ENCODE measurements at places on chromosomes 6 and 20.

DNA sequence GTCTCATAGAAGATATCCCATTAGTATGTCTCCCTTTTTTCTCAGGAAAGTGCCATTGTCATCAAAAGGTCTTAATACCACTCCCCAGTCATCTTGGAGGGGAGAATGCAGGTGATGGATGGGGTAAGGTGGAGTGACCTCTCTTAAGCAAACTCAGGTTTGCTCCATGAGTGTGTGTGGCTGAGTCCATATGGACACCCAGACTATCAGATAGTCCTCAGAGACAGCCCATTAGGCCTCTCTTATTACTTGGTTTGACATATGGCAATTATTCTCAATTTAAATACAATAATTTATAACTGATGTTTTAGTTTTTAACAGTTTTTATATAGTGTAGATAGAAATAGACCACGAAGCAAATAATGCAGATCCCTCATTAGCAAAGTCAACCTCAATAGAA lies 23.2 kb downstream of the LAMA4 start:
- DNase-seq = no peak

- no peak for DNase-seq
These were observed 45.6 kb downstream of the FOXO3 start for GRCh38 chr6:108606250-108606690.

DNA sequence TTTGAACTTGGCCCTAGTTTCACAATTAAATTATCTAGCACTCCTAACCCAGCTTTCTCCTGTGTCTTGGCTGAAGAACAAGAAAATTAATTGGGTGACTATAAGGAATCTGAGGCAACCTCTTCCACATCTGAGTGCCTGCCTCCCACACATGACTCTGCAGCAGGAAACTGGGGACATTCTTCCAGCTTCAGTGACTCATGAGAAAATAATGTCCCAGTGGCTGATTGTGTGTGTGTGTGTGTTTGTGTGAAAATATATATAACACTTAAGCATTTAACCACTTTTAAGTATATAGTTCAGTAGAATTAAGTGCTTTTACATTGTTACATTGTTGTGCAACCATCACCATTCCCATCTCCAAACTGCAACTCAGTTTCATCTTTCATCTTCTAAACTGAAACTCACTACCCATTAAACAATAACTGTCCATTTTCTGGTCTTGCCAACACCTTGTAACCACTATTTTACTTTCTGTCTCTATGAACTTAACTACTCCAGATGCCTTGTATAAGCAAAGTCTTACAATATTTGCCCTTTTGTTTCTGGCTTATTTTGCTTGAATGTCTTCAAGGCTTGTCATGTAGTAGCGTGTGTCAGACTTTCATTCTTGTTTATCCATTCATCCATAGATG lies 8.7 kb downstream of the TRIM38 start:
- DNase-seq = no peak

DNA sequence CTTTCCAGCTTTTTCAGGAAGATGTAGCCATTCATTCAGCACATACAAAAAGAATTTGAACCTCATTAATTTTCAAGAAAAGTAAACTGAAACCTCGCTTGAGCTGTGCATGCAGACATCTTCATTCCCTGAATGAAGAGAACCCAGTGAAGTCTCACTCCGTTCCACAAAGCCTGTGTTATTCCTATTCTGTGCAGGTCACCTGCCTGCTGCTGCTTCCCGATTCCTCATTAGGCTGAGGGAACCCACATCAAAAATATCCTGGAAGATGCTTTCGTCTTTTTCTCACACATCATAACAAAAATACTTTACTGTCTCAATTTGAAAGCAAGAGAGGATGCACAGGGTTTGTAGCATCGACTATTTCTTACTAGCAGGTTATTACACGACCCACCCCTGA lies 40.1 kb downstream of the TRMT6 start:
- DNase-seq = no peak

DNA sequence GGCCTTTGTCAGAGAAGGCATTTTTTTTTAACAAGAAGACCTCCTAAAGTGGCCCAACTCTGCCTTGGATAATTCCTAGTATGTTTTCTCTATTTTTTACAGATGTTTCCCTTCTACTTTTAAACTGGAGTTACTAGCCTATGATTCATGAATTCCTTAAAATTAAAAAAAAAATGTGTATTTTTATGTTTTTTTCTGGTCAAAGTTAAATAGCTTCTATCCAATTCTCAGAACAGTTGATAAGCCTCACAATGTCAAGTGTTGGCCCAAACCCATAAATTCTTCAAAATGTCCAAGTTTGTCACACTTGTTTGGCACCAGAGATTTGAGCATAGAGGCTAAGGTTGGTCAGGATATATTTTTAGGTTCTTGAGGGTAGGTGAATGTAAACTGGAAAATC lies 64.0 kb downstream of the JAG1 start:
- DNase-seq = no peak

DNA sequence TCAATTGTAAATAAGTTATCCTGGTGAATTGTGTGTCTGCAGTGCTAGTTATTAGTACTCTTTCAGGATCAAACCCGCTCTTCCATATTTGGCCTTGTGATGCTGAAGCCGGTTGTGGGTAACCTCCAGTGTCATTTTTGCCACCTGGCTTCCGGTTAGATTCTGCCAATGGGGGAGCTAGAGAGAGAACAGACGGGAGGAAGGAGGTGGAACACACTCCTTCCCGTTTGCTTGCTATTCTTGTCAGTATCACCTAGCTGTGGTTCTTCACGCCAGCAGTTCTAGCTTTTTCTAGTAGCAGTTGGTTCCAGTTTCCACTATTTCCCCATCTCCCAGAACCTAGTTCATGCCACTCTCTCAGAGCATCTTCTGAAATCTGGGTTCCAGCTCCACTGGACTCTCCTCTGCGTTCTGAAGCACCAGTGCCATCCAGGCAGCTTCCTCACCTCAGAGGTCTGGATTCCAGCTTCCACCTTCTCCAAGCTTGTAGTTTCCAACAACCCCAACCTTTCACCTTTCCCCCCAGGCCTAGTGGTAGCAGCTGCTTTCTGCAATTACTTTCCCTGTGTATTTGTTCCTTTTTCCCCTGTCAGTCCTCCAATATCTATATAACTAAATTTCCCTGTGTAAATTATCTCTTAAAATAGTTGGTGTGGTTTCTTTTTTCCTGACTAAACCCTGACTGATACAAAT lies 46.9 kb upstream of the LOC128125822 start:
- no peak for DNase-seq

- DNase-seq = no peak
These were observed 6.5 kb upstream of the TMEM242 start for GRCh38 chr6:157329829-157330228.

DNA sequence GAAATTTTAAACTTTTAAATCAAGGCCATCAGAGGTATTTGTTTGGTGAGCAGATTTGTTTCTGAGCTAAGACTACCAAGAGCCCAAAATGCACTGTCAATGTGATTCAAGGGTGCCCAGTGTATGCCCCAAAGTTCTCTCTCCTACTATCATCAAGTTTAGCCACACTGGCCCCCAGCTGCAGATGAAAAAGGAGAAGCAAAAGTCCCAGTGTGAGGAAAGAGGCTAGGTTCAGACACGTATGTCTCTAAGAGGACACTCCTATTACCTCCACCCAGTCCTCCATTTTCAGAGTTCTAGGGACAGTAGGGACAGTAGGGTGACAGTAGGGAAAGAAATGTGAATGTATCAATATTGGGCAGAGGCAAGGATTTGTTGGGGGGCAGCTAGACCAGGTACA lies 230.8 kb downstream of the CD83 start:
- DNase-seq = no peak

DNA sequence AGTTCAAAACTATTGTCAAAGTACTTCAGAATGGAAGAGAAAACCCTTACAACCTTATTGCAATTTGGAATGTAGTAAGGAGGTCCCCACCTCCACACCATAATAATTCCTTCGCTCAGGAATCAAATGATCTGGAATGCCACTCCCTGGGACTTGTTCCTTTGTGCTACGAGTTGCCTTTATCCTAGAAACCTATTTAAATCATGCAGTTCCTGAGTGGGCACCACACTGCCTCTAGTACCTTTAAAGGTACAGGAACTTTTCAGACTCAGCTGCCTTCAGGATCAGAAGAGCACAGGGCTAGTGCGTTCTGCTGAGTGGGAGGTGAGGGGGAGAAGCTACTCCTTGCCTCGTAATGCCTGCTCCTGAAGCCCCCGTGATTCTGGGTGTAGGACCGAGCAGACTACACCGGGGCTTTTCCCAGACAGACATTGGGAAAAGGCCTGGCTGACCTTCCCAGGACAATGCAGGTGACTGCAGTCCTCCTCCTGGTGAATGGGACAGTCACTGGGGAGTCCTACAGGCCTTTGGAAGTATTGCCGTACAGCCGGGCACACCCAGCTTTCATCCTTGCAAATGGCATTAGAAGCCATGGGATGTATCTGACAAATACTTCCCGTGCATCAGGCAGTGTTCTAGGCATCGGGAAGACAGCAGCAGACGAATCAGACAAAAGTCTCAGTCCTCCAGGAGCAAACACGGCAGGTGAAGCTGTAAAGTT lies 11.8 kb upstream of the TUBB2B start:
- DNase-seq = no peak

GRCh38 chr6:151551223-151551857 lies 57.5 kb downstream of the CCDC170 start:
- no peak for DNase-seq

DNA sequence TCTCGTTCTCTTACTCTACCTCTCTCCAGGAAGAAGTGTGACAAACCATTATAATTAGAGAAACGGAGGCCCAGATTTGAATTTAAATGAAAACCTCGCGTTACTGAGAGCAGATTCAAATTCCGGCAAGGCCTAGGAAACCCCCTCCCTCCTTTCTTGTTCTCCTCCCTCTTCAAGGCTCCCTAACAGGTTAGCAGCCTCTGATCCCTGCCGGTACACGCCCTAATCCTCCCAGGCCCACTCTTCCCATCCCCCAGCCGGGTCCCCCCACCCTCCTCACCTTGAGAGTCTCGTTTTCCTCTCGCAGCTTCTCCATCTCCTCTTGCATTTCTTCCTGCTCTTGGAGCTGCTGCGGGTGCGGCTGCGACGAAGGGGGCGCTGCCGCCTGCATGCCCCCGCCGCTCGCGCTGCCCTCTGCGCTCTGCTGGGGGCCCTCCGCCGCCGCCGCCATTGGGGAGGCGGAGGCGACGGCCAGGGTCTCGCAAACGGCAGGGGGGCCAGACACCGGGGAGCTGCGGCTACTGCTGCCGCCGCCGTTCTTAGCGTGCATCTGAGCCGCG lies 3.8 kb downstream of the MTCL3 start:
- no peak for DNase-seq

- DNase-seq = no peak
These were observed 64.9 kb downstream of the C6orf58 start for GRCh38 chr6:127641905-127642304.

GRCh38 chr6:129859524-129859923 lies 1.6 kb downstream of the TMEM244 start:
- DNase-seq = no peak

- no peak for DNase-seq
These were observed 9.9 kb upstream of the CDK5RAP1 start for GRCh38 chr20:33411242-33411641.

DNA sequence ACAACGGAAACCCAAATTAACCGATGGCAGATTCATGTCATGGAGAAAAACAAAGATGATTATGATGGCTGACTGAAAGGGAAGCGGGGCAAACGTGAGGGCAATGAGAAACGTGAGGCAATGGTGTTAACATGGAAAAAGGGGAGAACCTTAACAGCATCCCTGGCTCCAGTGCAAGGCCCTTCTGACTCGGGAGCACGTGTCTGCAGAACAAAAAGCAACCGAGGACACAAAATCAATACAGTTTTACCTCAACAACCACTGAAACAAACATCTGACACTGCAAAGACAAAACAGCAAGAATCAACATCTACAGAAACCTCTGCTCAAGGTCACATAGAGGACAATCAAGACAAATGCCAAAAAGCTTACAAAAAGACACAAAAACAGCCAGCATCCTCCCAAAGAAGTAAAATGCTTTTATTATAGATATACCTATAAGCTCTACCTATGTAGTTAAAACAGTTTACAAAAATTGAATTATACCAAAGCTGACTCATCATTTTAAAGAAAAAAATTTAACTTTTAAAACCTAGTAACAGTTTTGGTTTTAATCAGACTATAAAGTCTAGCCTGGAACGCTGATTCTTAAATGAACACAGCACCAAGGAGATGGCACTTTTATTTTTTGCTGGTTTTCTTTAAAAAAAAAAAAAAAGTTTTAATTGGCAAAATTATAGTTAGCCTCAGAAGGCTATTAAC lies 43.1 kb downstream of the SMLR1 start:
- DNase-seq = no peak

DNA sequence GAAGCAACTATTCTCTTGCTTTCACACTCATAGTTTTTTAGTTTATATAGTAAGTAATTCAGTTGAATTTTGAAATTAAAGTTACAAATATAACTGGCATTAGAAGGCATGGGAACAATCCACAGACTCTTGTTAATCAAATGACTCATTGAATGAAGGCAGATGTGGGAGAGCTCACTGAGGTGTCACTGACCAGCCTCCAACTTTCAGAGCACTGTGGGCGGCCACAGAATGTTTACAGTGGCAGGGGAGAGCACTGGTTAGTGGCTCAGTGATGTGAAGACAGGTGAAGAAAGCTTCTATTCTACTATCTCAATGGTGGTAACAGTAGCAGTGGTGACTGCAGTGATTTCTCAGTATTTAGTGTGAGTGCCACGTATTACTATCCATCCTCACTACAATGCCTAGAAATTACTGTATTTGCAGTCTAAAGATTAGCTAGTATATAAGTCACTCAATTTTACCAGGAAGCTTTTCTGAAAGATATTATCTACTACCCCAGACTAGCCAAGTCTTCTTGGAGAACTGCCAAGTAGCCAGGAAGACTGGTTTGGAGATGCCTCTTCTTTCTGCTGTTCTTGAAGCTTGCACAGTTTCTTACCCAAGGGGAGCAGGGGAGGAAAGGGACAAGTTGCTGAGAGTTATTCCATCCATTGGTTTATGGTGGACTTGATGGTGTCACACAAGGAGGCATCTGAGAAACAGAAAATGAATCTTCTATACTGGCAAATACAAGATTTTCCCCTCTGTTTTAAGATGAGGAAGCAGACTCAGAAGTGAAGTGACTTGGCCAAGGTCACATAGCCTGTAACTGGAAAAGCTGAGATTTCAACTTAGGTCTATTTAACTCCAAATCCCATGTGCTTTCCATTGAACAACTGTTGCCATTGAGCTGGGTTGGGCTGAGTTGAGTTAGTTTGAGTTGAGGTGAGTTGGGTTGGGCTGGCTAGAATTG lies 231.2 kb downstream of the ANKRD60 start:
- DNase-seq = no peak

- no peak for DNase-seq
These were observed 94.5 kb upstream of the FOXP4 start for GRCh38 chr6:41451515-41452163.

GRCh38 chr6:8159966-8160365 lies 57.6 kb upstream of the EEF1E1 start:
- no peak for DNase-seq

All from stimulated activated CD4-positive, alpha-beta T cell treated with anti-CD3 and anti-CD28 coated beads, TNF-alpha, amount 100 ng/mL, for 1 hour (primary cell).